NCI-H526 (cell line): ENCODE measurements at places on chromosomes 12 and 14.
A peak's percentile ranks its signal among the peaks of the same experiment; 100 is the strongest.

- no peak for DNase-seq
Observed at GRCh38 chr14:54597795-54598443, 31.0 kb downstream of the SAMD4A start.

DNA sequence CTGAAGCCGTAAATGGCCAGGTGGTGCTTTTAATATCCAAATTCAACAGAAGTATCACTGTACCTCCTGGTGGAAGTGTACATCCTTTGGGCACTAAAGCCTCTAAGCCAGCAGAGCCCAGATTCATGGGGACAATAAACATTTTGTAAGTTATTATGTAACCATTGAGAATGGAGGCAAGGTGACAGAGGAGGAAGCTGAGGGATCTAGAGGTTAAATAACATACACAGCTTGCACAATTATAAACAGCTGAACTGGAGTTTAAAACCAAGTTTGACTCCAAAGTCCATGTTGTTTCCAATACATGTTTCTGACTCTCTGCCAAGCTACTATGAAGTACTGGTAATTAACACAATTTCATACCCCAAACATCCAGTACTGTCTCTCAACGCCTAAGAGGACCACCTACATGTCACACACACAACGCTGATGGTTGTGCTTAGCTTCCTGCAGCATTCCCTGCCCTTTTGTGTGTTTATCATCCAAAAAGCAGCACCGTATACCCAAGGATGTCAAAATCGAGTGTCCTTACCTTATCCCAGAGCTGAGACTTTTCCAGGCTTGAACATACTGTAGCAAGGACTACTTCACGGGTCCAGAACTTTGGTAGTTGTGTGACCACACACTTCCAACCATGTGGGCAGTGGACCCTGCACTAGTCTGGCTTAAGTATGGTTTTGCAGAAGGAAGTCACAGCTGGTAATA lies 41.3 kb downstream of the EGLN3 start:
- no peak for DNase-seq

DNA sequence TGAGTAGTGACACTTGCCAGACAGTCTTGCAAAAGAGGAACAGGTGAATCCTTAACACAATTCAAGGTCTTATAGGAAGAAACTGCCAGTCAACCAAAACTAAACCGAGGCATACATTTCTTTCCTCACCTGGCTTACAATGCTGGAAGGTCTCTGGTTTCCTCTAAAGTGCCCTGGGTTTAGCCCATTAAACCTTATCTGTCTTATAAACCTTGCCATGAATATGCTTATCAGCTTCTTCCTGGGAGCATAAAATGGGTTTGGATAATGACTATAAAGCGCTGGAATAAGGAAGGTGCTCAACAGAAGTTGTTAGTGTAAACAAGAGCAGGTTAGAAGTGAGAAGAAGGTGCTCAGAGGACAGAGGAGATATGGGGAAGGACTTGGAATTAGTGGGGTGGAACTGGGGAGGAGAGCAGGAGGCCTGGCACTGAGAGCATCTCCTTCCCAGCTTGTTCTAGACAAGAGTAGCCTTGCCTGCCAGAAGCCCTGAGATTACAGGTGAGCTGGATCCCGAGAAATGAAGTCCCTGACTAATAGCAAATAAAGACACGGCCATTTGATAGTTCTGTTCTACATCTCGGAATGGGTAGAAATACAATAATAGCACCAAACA lies 14.1 kb upstream of the GPRC5A start:
- DNase-seq = no peak

DNA sequence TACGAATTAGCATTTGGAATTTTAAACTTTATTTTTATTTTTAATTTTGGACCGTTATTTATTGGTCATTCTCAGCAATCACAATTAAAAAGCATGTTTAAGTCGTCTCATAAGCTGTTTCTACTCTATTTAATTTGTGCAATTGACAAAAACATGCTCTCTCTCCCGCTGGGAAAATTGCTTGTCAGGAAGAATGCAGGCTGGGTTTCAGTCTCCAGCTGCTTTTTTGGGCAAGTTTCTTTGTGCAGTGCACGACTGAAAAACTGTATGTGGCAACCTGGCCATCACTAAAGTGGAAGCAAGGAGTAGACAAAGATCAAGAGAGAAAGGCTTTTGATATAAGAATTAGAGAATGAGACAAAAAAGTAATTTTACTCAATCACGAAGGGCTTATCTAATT lies 941.5 kb upstream of the MDGA2 start:
- DNase-seq = no peak

- DNase-seq = no peak
Observed at GRCh38 chr12:92445253-92446082, 257.3 kb upstream of the PLEKHG7 start.

DNA sequence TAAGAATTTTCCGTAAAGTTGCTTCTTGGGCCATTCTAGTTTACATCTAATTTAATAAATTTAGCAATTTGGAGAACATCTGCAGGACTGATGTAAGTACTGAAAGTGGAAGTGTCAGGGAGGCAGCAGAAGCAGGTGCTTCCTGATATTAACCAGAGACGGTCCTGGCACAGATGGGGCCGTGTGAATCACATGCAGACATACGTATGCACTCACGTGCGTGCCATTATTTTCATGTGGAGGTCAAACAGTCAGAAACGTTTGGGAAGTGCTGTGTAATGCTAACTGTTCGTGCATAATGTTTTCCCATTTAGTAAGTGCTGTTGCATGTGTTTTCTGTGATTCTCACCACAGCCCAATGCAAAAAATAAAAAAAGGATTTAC lies 87.8 kb upstream of the DYNC1H1 start:
- DNase-seq = peak; percentile 55

DNA sequence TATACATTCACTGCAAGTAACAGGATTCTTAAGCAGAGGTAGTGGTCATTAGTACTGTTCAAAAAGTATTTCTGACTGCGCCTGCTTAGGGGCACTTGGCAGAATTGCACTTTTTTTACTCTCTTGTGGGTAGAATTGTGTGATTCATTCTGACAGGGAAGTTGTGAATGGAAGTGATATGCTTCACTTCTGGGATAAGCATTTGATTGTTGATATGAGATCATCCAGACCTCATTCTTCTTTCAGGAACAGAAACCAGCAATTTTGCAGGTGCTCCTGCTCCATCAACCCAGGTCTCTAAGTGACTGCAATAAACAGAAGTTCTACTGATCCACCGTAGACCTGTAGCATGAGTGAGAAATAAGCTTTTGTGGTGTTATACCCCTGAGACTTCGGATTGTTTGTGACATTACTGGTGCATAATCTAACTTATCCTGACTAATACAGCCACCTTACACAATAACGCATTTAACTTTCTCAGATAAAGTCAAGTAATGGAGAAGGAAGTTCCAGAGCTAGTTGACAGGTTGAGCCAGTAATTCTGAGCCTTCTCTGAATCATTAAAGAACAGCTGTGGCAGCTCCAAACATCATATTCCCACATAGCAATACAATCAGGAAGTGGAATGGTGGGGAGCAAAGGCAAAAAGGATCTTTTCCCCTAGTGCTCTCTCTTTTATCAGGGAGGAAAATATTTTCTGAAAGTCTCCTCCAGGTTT lies 387.9 kb downstream of the SYT1 start:
- DNase-seq = no peak

- DNase-seq = no peak
Observed at GRCh38 chr14:54127526-54127925, 170.9 kb upstream of the BMP4 start.

- no peak for DNase-seq
Observed at GRCh38 chr12:106480251-106480650, 102.6 kb upstream of the RFX4 start.

- DNase-seq = no peak
Observed at GRCh38 chr12:2613326-2614073, 181.3 kb upstream of the FKBP4 start.

DNA sequence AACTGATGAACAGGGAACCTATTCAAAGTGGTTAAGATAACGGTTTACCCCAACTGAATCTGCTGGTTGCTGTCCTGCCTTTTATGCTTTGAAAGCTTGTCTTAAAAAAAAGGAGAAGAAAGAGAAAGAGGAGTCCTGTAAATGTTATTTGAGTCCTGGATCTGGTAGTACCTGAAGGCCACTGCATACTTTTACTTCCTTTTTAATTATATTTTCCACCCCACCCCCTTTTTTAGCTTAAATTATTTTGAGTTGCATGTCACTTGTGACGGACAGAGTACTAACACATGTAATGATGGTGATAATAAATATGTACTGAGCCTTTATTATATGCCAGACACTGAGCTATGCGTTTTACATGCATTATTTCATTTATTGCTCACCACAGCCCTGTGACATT lies 2.5 kb upstream of the AMIGO2 start:
- DNase-seq = no peak

DNA sequence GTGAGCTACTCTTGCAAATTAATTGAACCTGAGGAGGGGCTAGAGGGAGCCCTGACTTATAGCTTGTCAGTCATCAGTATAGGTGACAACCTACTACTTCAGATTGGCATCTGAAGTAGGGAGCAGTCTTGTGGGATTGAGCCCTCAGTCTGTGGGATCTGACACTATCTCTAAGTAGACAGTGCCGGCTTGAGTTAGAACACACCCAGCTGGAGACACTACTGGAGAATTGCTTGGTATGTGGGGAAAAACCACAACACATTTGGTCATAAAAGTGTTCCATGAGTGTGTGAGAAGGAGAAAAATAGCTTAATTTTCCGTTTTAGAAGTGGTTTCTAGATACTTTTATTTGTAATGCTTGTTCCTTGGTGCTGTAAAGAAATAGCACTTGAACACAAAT lies 30.5 kb upstream of the DDHD1 start:
- no peak for DNase-seq

DNA sequence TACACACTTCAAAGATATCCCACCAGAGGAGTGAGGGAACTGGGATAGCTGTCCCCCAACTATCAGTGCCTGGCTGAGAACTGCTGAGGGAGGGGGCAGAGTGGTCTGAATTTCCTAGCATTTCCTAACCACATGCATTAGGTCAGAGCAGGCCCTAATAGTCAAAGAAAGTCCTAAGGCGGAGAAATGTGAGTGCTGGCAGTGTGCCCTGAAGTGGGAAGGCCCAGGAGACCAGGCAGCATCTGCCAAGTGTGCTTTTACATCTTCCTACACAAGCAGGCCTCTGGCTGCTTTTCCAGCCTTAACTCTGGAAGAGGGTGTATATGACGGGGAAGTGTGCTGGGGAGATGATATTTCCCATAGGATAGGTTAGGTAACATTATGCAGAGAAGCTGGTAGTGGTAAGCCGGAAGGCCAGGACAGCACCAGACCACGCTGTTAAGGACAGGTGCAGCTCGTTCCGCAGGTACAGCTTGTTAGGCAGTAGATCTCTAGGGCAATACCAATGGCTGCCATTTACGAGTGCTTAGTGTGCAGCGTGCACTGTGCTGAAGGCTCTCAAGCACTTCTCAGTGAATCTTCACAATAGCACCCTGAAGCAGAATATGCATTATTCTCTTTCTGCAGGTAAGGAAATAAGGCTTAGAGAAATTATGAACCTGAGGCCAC lies 9.1 kb upstream of the CCDC198 start:
- no peak for DNase-seq

GRCh38 chr12:75822416-75822815 lies 209.2 kb downstream of the PHLDA1 start:
- DNase-seq = no peak

DNA sequence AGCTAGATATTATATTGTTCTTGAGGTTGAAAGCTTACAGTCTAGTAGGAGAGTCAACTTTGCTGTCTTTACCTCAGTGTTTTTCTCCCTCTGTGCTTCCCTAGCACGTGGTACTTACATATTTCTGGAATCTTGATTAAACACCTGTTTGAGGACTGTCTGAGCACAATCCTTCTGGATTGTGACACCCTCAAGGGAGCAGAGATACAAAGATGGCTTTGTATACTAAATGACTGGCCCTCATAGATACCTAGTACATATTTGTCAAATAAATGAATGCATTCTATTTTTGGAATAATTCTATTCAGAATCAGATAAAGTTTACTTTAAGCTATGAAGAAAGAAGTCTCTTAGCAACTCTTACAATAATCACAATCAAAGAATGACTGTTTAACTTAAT lies 113.3 kb downstream of the LRRK2 start:
- no peak for DNase-seq

DNA sequence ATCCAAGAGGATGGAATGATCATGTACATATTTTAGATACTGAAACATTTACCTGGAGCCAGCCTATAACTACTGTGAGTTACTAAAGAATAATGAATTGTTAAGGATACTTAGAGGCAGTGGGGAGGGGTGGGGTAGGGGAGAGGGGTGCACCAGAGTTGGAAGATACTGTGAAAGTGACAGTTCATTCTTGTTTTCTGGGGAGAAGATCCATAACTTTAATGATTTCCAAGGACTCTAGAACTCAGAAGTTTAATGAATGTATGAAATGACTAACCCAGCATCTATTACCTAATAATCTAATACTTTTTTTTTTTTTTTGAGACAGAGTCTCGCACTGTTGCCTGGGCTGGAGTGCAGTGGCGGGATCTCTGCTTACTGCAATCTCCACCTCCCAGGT lies 10.5 kb downstream of the KLHDC2 start:
- no peak for DNase-seq

- DNase-seq = no peak
Observed at GRCh38 chr12:107439026-107439738, 246.4 kb upstream of the PWP1 start.

GRCh38 chr12:30548203-30548602 lies 147.5 kb downstream of the IPO8 start:
- DNase-seq = no peak

DNA sequence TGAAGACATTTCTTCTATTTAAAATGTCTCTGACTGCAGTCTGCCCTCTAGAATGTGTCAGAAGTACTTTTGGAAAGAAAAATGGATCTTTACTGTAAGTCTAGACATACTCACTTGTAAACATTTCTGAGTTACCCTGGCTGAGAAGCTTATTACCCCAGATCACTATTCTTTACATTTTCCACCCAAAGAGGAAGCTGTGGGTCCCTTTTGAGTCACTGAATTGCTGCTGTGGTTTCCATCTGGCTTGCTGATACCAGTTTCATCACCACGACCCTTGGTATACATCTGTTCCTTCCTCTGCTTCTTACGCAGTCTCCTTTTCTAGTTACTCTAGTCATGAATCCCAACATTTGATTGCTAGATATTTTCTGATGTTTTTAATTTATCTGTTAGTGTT lies 20.2 kb upstream of the CLEC4D start:
- DNase-seq = no peak

GRCh38 chr12:26276709-26277108 lies 81.3 kb downstream of the SSPN start:
- DNase-seq = no peak

- peak; percentile 26 for DNase-seq
Observed at GRCh38 chr12:120361506-120362208, 7.3 kb downstream of the MSI1 start.
